T-helper 9 cell (primary cell): ENCODE measurements at places on chromosomes 7 and 10.

- DNase-seq, result no peak
Measured at GRCh38 chr7:1546909-1547776, 8.9 kb downstream of the TMEM184A start.

GRCh38 chr7:48681006-48681405 lies 243.3 kb upstream of the CDC14C start:
- no peak for DNase-seq

- DNase-seq, result peak; percentile 25
Measured at GRCh38 chr7:3063016-3063753, 19.5 kb upstream of the CARD11 start.

DNA sequence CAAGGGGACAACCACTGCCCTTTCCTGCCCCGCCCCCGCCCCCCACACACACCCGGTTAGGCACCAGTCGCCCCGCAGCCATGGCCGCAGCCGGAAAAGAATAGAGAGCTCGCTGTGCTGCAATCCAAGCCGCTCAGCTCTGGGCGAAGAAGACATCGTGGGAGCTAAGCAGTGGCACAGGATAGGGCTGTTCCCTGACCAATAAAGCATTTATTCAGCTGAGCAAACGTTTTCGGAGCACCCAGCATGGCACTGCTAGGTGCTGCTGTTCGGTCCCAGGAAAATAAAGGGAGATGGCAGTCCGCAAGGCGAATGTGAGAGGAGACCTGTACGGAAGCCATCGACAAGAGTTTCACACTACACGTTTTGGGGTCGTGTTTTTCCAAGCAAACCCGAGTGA lies 18.3 kb downstream of the SKIDA1 start:
- DNase-seq, result no peak

GRCh38 chr7:136405931-136406777 lies 429.0 kb upstream of the MTPN start:
- no peak for DNase-seq

DNA sequence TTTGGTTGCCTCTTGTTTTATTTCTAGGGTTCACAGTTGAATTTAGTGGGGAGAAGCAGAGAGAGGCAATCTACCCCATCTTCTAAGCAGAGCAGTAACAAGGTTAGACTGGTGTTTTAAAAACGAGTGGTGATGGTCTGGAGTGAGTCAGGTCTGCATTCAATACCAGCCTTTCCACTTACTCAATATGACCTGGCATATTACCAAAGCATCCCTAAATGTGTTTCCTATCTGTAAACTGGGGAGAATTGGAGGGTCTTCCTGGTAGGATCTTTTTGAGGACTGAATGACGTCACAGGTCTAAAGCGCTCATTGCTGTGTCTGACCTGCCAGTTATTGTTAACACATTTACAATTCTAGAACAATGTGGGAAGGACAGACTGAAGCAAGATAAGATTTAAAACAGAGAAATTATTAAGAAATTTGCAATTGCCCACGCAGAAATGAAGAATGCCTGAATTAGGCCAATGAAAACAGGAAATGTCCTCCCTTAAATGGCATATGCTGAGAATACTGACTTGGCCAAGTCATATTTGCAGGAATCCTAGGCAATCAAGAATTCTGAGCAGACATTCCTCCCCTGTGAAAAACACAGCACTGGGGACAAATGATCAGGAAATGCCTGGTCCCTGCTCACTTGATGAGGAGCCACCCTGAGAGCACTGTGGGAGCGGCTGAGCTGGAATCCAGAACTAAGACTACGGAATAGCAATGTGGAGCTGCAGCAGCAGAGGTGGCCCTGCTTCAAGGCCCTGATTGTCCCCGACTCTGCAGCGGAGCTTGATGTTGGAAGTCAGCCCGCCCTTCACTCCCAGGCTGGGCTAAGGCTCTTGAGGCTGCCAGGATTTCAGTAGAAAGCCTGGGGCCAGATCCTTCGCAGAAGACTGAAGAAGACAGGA lies 184.5 kb upstream of the CXCL12 start:
- no peak for DNase-seq

GRCh38 chr10:49363309-49364031 lies 32.4 kb downstream of the DRGX start:
- no peak for DNase-seq

DNA sequence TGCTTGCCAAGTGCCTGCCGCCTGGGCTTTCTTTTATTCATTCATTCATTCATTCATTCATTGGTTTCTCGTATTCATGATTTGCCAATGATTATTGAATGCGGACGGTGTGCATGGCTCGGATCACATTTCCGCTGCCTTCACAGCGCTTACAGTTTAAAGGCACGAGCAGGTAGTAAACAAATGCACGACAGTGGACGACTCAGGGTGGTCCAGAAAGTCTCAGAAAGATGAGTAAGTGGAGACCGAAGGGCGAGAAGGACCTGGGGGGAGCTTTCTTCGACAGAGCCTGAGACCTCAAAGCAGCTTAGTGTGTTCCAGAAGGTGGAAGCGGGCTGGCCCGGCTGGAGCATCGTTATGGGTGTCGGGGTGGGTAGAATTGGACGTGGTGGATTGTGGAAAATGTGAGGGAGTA lies 506 bp downstream of the MCM10 start:
- no peak for DNase-seq

- no peak for DNase-seq
Measured at GRCh38 chr7:70446448-70447143, 685.3 kb upstream of the GALNT17 start.

DNA sequence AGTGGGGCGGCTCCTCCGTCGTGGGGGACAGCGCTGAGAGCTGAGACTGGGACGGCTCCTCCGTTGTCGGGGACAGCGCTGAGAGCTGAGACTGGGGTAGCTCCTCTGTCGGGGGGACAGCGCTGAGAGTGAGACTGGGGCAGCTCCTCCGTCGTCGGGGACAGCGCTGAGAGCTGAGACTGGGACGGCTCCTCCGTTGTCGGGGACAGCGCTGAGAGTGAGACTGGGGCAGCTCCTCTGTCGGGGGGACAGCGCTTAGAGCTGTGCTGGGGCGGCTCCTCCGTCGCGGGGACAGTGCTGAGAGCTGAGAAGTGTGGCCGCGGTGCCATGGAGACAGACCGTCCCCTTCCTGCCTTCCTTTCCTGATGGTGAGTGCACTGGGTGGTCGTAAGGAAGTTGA lies 136.4 kb downstream of the DYNC2I1 start:
- DNase-seq, result no peak

- DNase-seq, result no peak
Measured at GRCh38 chr7:133491201-133491691, 238.4 kb downstream of the EXOC4 start.

DNA sequence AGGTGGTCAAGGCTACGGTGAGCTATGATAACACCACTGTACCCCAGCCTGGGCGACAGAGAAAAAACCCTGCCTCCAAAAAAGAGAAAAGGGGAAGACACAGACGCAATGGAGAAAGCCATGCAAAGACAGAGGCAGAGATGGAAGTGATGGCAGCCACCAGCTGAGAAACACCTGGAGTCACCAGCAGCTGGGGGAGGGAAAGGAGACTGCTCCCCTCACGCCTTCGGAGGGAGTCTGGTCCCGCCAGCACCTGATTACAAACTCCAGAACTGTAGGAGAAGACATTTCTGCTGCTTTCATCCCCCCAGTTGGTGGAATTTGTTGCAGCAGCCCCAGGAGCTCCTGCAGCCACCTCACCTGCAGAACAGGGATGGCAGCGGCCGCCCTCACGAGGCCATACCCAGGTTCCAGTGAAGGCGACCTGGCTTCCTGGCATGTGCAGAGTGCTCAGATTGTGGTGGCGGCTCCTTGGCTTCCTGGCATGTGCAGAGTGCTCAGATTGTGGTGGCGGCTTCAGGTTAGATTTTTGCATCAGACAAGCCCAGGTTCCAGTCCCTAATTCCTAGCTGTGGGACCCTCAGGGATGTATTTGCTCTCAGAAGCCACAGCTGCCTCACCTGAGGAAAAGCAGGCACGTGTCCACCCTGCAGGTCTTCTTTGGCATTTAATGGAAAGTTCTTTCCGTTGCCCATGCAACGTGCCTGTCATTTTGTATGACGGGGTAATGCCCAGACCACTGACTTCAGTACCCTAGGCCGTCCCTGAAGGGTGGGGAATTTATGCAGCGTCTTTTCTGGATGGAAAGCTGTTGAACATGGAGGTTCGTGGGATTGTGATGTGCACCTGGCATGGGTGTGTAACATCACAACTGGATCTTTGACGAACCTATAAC lies 182.9 kb downstream of the EBF3 start:
- DNase-seq, result no peak

- no peak for DNase-seq
Measured at GRCh38 chr10:78712147-78712546, 356.6 kb upstream of the ZMIZ1 start.

- no peak for DNase-seq
Measured at GRCh38 chr7:21767300-21767900, 178.3 kb downstream of the CDCA7L start.

GRCh38 chr7:108234971-108235450 lies 104.8 kb upstream of the LAMB4 start:
- no peak for DNase-seq

DNA sequence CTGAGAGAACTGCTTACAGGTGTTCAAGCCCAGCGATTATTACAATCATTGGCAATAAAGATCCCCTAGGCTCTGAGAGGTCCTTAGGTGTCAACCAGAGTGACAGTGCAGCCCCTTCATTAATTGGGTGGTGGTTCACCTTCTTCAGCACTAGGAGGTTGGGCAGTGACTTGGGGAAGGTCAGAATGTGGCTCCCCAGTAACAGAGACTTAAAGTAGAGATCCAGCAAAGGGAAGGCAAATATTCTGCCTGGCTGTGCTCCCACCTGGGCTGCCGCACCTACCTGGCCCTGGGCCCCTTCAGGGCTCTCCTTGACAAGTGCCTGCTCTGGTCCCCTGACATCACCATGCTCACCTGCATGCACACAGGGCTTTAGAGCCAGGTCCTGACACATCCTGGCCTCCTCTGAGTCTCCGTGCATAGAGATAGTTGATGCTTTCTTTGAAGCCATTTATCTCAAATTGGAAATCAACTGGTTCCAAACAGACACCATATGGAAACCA lies 1.9 kb downstream of the CLRN3 start:
- no peak for DNase-seq

DNA sequence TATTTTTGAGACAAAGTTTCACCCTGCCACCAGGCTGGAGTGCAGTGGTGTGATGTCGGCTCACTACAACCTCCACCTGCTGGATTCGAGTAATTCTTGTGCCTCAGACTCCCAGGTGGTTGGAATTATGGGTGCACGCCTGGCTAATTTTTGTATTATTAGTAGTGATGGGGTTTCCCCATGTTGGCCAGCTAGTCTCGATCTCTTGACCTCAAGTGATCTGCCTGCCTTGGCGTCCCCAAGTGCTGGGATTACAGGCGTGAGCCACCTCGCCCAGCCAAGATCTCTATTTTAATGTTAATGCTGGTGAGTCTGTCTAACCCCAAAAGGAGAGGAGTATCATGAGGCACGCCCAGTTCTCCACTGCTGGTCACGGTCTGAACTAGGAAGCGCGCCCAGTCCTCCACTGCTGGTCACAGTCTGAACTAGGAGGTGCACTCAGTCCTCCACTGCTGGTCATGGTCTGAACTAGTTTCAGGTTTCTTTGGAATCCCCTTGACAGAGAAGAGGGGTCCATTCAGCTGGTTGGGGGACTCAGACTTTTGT lies 5.6 kb upstream of the LRRC27 start:
- DNase-seq, result no peak

DNA sequence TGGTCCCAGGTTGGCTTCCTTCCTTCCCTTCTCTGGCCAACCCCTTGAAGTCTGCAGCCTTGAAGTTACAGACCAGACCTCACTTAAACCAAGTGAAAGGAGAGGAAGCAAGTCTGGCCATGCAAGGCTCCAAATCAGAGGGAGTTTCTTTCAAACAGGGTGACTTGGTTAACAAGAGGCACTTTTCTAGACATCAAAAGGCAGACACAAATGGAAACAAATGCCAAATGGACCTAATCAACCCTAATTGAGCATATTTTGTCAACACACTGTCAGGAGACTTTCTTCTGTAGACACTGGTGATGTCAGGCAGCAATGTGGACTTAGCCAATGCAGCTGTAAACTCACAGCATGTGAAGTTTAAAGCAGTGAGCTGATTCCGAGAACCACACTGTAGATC lies 282.7 kb upstream of the FZD8 start:
- no peak for DNase-seq

- DNase-seq, result no peak
Measured at GRCh38 chr10:3886641-3887251, 101.7 kb upstream of the KLF6 start.

DNA sequence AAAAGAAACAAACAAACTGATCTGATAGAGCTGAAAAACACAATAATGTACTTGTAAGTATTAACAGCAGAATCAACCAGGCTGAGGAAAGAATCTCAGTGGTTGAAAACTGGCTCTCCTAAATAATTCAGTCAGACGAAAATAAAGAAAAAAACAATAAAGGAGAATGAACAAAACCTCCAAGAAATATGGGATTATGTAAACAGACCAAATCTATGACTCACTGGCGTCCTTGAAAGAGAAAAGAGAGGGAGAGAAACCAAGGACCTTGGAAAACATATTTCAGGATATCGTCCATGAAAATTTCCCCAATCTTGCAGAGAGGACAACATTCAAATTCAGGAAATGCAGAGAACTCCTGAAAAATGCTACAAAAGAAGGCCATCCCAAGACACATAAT lies 62.9 kb downstream of the FBXL13 start:
- DNase-seq, result no peak

- no peak for DNase-seq
Measured at GRCh38 chr7:82375713-82376112, 67.9 kb downstream of the CACNA2D1 start.

GRCh38 chr7:132084776-132085388 lies 491.4 kb downstream of the PLXNA4 start:
- no peak for DNase-seq

- DNase-seq, result no peak
Measured at GRCh38 chr7:104123786-104124185, 84.0 kb downstream of the ORC5 start.

DNA sequence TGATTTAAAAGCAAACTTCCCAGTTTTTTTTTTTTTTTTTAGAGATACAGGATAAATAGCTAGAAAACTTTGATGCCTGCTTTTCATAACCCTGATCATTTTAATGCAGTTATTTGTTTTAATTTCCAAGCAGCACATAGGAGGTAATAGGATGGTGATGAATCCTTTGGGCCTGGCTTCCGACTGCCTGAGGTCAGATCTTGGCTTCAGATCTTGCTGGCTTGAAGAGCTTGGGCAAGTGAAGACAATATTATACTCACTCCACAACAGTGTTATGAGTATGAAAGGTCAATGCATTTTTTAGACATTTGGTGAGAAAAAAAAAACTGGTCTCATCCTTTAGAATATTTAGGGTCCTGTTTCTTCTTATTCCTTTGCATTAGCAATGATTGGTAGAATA lies 124.8 kb upstream of the PRKCQ start:
- no peak for DNase-seq

DNA sequence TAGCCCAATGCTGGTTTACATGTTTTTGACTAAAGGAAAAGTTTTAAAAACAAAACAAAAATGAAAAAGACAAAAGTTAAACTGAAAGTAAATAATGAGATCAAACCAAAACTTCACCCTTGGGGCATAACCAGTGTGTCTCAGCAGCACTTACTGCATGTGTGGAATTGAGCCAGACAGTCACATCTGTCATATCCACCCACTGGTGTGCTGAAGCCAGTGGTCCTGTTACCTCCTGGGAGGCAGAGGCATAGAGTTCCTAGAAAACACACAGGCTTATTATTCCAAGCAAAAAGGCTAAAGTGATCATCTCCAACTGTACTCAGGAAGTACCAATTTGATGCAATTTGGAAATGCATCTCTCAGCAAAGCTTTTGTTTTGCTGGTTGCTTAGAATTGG lies 40.4 kb downstream of the ASAH2 start:
- DNase-seq, result no peak
